ENCODE measurements at places on chromosomes 6 and 20.
A peak's percentile ranks its signal among the peaks of the same experiment; 100 is the strongest.

DNA sequence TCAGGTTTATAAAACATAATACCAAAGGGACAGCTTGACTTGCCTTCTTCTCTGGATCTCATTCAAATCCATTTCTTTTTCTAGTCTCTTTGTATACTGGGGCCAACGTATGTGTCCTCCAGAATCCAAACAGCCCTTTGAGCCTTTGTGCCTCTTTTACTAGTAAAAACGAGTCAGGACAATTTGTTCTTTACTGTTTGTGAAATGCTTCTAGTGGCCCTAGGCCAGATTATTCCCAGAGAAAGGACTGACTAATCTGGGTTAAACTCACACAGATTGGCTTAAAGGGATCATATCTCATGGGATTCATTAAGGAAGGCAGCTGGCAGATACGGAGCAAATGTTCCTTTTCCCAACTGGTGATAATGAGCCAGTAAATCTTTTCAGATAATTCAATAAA, 32.1 kb upstream of the MANEA start:
- ATAC-seq, result no peak

GRCh38 chr6:36686668-36687513, 8.4 kb downstream of the CDKN1A start:
- ATAC-seq, result no peak

GRCh38 chr6:142501795-142502194, 200.0 kb downstream of the ADGRG6 start:
- ATAC-seq, result no peak

GRCh38 chr20:34420146-34420545, 57.1 kb downstream of the ITCH start:
- peak; percentile 38 for ATAC-seq

DNA sequence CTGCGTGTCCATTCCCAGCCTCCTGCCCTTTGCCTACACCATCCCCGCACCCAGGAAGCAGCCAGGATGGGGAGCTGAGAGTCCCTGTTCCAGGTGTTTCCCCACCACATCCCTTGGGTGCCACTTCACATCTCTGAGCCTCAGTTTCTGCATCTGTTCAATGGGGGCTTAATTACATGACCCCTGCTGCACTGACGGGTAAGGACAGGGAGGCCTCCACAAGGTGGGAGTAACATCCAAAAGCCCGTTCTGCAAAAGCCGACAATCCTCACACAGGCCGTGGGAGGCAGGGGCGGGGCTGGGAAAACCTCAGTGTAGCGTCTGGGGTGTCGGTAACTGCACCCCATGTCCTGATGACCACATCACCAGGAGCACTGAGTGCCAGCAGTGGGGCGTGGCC, 41.3 kb downstream of the GRM4 start:
- no peak for ATAC-seq

- ATAC-seq, result no peak
Observed at GRCh38 chr6:18102783-18103509, 19.5 kb downstream of the NHLRC1 start.

- peak; percentile 23 for ATAC-seq
Observed at GRCh38 chr6:156840136-156840535, 63.0 kb downstream of the ARID1B start.

- ATAC-seq, result peak; percentile 96
Observed at GRCh38 chr6:138572167-138572875, 73.0 kb upstream of the NHSL1 start.

DNA sequence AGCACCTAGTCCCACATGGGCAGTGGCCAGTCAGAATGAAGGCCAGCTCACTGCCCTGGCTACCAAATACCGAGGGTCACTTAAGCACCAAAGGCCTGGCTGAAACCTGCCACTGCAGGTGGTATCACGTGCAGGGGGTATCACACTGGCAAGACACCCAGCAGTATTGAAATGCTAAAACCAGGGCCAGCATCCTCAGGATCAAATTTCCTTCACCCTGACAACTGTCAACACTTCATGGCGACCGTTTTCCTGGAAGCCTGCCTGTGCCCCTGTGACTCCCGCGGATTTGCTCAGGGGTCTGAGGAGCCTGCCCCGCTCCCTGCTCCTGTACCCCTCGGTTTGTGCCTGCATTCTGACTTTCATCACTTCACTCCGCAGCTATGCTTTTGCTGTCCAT, 151.1 kb downstream of the TTLL2 start:
- no peak for ATAC-seq

GRCh38 chr6:14811775-14812428, 434.0 kb upstream of the JARID2 start:
- no peak for ATAC-seq

Measured in motor neuron (in vitro differentiated cells).